MCF 10A (cell line): ENCODE measurements at places on chromosomes 16 and 17. TPM values are rescaled to one million over a fixed set of nuclear protein-coding genes. Genes with fewer than 3 reads are reported as not detected.

- H3K27ac ChIP-seq, result peak overlapping the region; percentile 91
- no peaks in the 10 kb centered on the region for H3K4me1 ChIP-seq
- H3K36me3 ChIP-seq, result peaks cover 50% of the 10 kb centered on the region
- H3K27me3 ChIP-seq, result no peaks in the 10 kb centered on the region
Observed at GRCh38 chr16:2250652-2251295, 613 bp downstream of the ECI1 start.

- peaks cover 5% of the 10 kb centered on the region for H3K36me3 ChIP-seq
- H3K27ac ChIP-seq, result no peak overlapping the region
- DNase-seq, result no peak
- H3K4me1 ChIP-seq, result no peaks in the 10 kb centered on the region
- H3K27me3 ChIP-seq, result peaks cover 29% of the 10 kb centered on the region
Observed at GRCh38 chr17:73437826-73438225, 126.0 kb upstream of the CDC42EP4 start.

ZPBP2 gene
- total RNA-seq, result not detected in 2 replicates

FBXW10 gene
- total RNA-seq, result 0.22 and 0.23 TPM in 2 replicates

- H3K4me3 ChIP-seq, result no peak overlapping the region
- H3K27ac ChIP-seq, result no peak overlapping the region
- H3K36me3 ChIP-seq, result no peaks in the 10 kb centered on the region
- no peak for DNase-seq
Observed at GRCh38 chr16:78216166-78216745, 116.8 kb downstream of the WWOX start.

- H3K27me3 ChIP-seq, result no peaks in the 10 kb centered on the region
- no peak for DNase-seq
- no peak overlapping the region for H3K27ac ChIP-seq
- no peaks in the 10 kb centered on the region for H3K36me3 ChIP-seq
- H3K4me1 ChIP-seq, result no peaks in the 10 kb centered on the region
Observed at GRCh38 chr17:13843862-13844635, 225.3 kb upstream of the COX10 start.

DNA sequence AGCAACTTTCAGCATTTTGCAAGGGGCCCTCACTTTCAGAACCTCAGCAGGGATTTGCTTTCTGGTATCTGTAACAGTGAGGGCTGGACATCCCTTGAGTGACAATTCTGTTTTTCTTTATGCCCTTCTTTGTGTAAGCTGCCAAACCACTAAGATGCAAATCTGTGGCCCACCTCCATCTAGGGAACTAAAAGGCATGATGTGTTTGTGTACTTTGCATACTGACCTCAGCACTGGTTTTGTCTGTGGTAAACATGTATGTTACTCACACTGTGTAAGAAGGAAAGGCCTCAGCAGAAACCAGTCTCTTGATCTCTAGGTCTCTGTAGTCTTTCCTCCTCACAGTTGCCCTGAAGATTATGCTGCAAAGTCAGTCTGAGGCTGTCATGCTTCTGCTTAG lies 396.6 kb upstream of the DYNLRB2 start:
- no peak overlapping the region for H3K27ac ChIP-seq
- no peak for DNase-seq
- peaks cover 4% of the 10 kb centered on the region for H3K36me3 ChIP-seq
- H3K4me3 ChIP-seq, result no peak overlapping the region
- H3K27me3 ChIP-seq, result peaks cover 14% of the 10 kb centered on the region
- peaks cover 5% of the 10 kb centered on the region for H3K4me1 ChIP-seq

DNA sequence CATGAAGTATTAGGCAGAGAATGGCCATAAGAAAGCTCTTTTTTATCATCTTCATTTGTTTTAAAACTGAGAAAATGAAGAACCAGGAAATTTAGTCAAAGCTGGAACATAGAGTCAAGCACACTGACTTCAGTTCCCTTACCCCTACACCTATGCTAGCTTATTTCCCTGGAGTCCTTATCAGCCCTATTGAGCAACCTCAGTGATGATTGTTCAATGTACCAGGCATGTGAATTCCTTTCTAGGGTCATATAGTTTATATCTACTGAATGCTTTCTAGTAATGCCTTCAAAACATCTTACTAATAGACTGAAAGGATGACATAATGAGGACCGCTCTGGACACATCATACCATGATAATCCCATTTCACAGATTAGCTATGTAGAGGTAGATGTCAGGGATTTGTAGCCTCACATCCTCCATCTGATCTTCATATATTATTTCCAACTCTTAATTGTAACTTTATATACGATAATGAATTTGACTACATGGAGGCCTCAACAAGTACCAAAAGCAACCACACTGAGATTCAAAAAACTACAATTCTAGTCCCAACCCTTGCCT lies 460.4 kb upstream of the DYNLRB2 start:
- no peaks in the 10 kb centered on the region for H3K27me3 ChIP-seq
- H3K36me3 ChIP-seq, result no peaks in the 10 kb centered on the region
- no peak overlapping the region for H3K27ac ChIP-seq
- H3K4me3 ChIP-seq, result no peak overlapping the region
- H3K4me1 ChIP-seq, result peaks cover 6% of the 10 kb centered on the region

DNA sequence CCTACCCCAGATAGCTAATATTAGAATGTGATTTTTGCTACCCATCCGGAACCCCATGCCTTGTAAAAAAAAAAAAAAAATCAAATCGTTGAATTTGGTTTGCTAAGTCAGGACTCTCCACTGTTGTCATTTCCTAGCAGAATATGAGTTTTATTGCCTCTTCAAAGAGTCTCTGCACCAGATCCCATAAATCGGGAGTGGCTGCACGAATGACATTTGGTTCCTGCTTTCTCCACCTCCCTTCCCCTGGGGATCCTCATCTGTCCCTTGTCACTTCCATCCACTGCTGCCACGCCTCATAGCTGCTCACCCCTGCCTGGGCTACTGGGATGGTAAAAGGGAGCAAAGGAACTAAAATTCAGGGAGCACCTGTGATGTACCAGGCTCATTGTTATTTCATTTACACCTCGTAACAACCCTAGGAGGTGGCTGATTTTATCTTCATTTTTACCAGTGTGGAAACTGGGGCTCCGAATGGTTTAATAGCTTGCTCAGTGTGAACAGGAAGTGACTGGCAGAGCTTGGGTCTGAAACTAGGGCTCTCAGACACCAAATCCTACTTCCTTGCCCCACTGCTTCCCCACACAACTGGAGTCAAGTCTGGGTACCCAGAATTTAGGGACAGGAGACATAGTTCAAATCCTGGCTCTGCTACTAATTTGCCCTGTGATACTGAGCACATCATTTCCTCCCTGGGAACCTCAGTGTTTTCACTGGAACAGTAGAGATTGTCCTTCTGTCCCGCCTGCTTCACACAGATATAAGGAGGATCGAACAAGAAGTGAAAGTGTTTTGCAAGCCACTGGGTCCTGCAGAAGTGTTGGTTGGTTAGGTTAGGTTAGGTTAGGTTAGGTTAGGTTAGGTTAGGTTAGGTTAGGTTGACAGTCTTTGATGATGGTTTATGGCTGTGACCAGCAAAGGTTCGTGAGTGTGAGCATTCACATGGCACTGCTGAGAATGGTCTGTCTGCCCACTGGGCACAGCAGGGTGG lies 585 bp upstream of the KRT36 start:
- peaks cover 6% of the 10 kb centered on the region for H3K4me1 ChIP-seq
- H3K27me3 ChIP-seq, result no peaks in the 10 kb centered on the region
- no peak for DNase-seq
- no peak overlapping the region for H3K4me3 ChIP-seq
- H3K36me3 ChIP-seq, result no peaks in the 10 kb centered on the region
- no peak overlapping the region for H3K27ac ChIP-seq

GRCh38 chr17:48163809-48164208 lies 56.2 kb downstream of the SNX11 start:
- H3K36me3 ChIP-seq, result no peaks in the 10 kb centered on the region
- H3K27me3 ChIP-seq, result peaks cover 52% of the 10 kb centered on the region
- H3K4me3 ChIP-seq, result no peak overlapping the region

GRCh38 chr17:49738456-49739163 lies 25.3 kb downstream of the FAM117A start:
- no peak for DNase-seq
- H3K27ac ChIP-seq, result no peak overlapping the region
- no peaks in the 10 kb centered on the region for H3K27me3 ChIP-seq
- H3K36me3 ChIP-seq, result no peaks in the 10 kb centered on the region
- no peak overlapping the region for H3K4me3 ChIP-seq

GRCh38 chr16:81734632-81735434 lies 44.3 kb upstream of the PLCG2 start:
- no peak for DNase-seq
- H3K4me3 ChIP-seq, result no peak overlapping the region
- H3K27ac ChIP-seq, result no peak overlapping the region

DNA sequence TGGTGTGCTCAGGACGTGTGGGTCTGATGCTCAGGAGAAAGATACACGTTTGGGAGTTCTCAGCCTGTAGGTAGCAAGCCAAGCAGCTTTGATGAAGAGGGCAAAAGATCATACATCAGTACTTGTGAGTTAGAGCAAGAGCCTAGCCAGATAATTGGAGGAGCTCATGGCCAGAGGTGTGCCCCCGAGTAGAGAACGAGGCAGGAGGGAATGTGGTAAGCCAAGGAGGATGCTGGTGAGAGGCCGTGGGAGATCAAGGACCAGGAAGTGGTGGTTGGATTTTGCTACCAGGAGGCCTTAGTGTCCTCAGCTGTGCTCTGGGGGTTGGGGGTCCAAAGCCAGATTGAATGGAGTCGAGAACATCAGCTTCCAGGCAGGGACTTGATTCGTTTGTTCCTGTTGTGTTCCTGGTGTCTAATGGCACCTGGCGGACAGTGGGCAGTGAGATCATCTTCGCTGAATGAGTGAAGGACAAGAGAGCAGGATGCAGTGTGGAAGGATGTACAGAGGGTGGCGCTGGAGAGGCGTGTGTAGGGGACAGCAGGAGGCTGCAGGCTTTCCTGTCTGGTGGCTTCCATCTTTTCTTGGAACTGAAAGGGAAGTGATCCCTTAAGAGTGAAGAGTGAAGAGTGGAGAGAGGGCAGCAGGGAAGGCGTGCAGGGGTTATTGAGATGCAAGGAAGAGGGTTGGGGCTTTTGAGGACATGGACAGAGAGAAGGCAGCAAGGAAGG lies 11.6 kb downstream of the FBXL19 start:
- no peak overlapping the region for H3K27ac ChIP-seq
- no peak overlapping the region for H3K4me3 ChIP-seq
- H3K4me1 ChIP-seq, result peaks cover 7% of the 10 kb centered on the region
- peak; percentile 45 for DNase-seq

DNA sequence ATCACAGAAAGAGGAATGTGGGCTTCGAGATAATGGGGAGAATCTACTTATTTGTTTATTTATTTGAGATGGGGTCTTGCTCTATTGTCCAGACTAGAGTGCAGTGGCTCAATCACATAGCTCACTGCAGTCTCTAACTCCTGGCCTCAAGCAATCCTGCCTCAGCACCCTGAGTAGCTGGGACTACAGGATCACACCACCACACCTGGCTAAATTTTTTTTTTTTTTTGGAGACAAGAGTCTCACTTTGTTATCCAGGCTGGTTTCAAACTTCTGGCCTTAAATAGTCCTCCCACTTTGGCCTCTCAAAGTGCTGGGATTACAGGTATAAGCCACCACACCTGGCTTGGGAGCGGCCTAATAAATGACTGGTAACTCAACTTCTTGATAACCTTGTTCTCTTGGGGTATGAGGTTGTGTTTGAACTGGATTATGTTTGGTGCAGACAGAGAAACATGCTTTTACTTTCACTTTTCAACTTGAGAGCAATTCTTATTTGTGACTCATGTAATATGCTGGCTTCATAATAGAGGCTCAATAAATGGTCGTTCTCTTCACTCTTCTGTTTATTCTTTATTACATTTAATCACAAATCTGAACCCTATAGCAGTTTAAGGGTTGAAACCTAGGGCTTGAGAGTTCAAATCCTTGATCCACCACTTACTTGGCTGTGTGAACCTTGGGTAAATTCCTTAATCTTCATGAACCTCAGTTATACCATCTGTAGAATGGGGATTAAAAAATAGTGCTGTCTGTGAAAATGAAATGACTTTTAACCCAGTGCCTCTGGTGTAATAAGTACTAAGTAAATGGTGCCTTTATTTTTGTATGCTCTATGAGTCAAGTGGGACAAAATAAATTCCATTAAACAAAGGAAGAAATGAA lies 129.1 kb upstream of the HS3ST2 start:
- no peaks in the 10 kb centered on the region for H3K36me3 ChIP-seq
- H3K4me3 ChIP-seq, result no peak overlapping the region
- peak overlapping the region; percentile 53 for H3K27ac ChIP-seq

TNP2 gene
- total RNA-seq, result not detected in 2 replicates

GRCh38 chr17:47674499-47674898 lies 19.5 kb upstream of the TBKBP1 start:
- no peak overlapping the region for H3K4me3 ChIP-seq
- no peak for DNase-seq
- H3K4me1 ChIP-seq, result no peaks in the 10 kb centered on the region
- peaks cover 98% of the 10 kb centered on the region for H3K36me3 ChIP-seq
- peak overlapping the region; percentile 19 for H3K27ac ChIP-seq

AIPL1 gene
- total RNA-seq, result not detected in 2 replicates

ARL5C gene
- total RNA-seq, result not detected in 2 replicates

SEPTIN12 gene
- total RNA-seq, result not detected in 2 replicates

GRCh38 chr16:84159800-84160199 lies 14.7 kb downstream of the DNAAF1 start:
- DNase-seq, result no peak
- H3K27ac ChIP-seq, result no peak overlapping the region
- H3K4me1 ChIP-seq, result no peaks in the 10 kb centered on the region
- peaks cover 9% of the 10 kb centered on the region for H3K36me3 ChIP-seq
- H3K4me3 ChIP-seq, result no peak overlapping the region

- no peak overlapping the region for H3K27ac ChIP-seq
- DNase-seq, result no peak
- H3K4me3 ChIP-seq, result no peak overlapping the region
- no peaks in the 10 kb centered on the region for H3K27me3 ChIP-seq
Observed at GRCh38 chr17:48241770-48242497, 134.4 kb downstream of the SNX11 start.

GRCh38 chr17:64331366-64331765 lies 59.3 kb downstream of the PECAM1 start:
- DNase-seq, result peak; percentile 91
- peaks cover 42% of the 10 kb centered on the region for H3K4me1 ChIP-seq
- no peak overlapping the region for H3K4me3 ChIP-seq
- no peaks in the 10 kb centered on the region for H3K36me3 ChIP-seq
- no peaks in the 10 kb centered on the region for H3K27me3 ChIP-seq

DNA sequence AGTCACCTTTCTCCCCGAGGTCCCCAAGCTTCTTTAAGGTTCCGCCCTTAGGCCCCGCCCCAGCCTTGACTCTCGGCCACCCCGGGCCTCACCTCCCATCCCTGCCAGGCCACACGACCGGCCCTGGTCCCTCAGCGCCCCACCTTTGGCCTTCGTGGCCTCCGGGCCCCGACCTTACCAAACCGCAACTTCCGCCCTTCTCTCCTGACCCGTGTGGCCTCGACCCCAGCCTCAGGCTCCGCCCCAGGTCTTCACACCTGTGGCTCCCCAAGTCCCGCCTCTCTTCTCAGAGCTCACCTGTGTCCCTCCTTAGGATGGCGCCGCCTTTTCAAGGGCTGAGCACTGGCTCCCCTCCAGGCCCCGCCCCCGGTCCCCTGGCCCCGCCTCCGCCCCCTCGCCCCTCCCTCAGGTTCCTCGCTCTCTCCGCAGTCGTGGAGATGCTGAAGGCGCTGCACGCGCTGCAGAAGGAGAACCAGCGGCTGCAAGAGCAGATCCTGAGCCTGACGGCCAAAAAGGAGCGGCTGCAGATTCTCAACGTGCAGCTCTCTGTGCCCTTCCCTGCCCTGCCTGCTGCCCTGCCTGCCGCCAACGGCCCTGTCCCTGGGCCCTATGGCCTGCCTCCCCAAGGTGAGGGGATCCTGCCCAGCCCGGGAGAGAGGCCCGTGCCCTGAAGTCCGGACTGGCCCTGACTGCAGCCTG lies 10.0 kb upstream of the CISD3 start:
- DNase-seq, result no peak
- peaks cover 16% of the 10 kb centered on the region for H3K36me3 ChIP-seq
- H3K27me3 ChIP-seq, result no peaks in the 10 kb centered on the region
- H3K27ac ChIP-seq, result no peak overlapping the region
- H3K4me3 ChIP-seq, result no peak overlapping the region
